HepG2 (cell line): ENCODE measurements at places on chromosomes 2 and 18.

GRCh38 chr2:68745006-68745405 lies 10.4 kb downstream of the ARHGAP25 start:
- DNase-seq: no peak

- DNase-seq: no peak
These were observed 146.0 kb downstream of the RHBDD1 start for GRCh38 chr2:226981791-226982326.

GRCh38 chr2:176136374-176137251 lies 7.1 kb downstream of the HOXD8 start:
- DNase-seq: no peak

GRCh38 chr2:113203217-113203530 lies 29.4 kb downstream of the PSD4 start:
- no peak for DNase-seq

DNA sequence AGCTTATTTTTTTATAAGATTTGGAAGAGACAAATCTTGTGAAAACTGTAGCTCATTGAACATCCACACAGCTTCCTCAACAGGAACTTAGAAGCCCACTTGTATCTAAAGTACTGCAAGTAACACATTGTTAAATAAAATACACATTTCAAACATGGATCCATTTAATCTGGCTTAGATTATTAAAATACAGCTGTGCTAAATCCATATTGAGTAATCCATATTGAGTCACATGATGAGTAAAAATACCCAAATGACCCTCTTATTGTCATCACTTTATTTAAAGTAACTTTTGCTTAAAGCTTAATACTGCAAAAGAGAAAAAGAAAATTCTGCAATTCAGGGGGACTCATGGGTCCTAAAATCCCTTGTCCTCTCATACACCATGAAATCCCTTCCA lies 133.3 kb downstream of the OSR1 start:
- DNase-seq: no peak

GRCh38 chr2:118062048-118062447 lies 26.2 kb upstream of the INSIG2 start:
- DNase-seq: no peak

- DNase-seq: no peak
These were observed 156.6 kb downstream of the DNAH7 start for GRCh38 chr2:195912079-195912478.

DNA sequence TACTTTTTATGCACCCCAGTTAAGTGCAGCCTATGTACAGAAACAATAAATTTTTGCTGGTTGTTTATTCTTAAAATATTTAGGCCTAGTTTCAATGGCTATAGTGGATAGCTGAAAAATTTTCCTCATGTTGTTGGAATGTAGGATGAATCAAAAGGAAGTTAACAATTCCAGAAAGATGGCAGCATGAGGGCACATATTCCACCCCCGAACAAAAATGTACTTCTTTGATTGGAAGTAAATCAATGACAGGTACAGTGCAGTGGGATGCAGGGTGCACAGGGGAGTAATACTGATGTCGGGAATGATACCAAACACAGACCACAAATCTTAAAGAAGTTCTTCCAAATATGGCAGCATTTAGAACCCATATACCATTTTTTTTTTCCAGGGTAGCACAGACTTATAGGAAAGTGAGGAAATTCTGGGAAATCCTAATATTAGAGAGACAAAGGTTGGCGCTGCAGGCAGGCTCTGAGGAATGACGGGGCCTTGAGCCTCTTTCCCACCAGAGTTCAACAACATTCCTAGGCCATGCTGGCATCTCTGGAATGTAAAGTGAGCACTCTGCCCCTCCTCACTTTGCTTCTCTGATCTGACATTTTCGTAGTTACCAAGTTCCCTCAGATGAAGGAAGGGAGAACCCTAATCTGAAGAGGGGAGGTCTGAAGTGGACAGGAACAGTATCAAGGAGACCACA lies 36.6 kb upstream of the IKZF2 start:
- peak; percentile 84 for DNase-seq

- DNase-seq: no peak
These were observed 497.8 kb downstream of the EIPR1 start for GRCh38 chr2:2879781-2880180.

GRCh38 chr2:216504376-216504762 lies 5.7 kb downstream of the RPL37A start:
- DNase-seq: no peak

GRCh38 chr18:40652321-40652720 lies 1302.7 kb upstream of the PIK3C3 start:
- no peak for DNase-seq

- no peak for DNase-seq
These were observed 6.8 kb upstream of the TEX51 start for GRCh38 chr2:126891681-126892500.

- DNase-seq: no peak
These were observed 270.6 kb downstream of the SS18 start for GRCh38 chr18:25819746-25820363.

DNA sequence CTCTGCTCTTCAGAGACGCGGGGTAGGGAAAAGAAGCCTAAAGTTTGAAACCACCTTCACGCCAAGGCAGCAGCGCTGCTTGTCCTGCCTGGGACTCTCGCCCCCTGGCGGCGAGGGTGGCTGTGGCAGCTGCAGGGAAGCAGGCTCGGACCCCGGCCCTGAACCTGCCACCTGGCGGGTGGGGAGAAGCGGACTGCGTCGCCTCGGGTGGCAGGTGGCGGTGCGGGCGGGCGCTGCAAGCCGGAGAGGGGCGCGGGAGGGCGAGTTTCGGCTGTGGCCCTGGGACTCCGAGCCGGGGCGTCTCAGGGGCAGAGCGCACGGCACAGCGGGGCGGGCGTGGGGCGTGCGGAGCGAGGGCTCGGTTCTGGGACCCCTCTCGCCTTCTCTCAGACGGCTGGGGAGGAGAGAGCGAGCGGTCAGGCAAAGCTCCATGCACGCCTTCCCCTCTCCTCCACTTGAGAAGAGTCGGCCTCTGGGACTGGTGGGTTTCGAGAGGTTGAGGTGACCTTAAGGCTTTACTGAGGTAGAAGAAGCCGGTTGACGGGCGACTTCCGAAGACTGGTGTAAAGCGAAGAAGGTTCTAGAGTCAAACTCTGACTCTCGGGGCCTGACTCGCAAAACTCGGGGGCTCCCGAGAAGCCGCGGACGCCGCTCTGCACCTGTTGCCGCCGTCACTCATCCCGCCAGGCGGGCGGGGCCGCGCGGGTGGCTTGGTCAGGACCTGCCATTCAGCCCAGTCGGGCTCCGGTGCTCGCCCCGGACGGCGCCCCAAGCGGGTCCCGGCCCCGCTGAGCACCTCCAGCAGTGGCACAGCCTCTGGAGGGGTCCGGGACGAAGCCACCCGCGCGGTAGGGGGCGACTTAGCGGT lies 1.1 kb upstream of the BOLL start:
- no peak for DNase-seq

GRCh38 chr2:224162122-224162521 lies 123.0 kb upstream of the SERPINE2 start:
- no peak for DNase-seq

DNA sequence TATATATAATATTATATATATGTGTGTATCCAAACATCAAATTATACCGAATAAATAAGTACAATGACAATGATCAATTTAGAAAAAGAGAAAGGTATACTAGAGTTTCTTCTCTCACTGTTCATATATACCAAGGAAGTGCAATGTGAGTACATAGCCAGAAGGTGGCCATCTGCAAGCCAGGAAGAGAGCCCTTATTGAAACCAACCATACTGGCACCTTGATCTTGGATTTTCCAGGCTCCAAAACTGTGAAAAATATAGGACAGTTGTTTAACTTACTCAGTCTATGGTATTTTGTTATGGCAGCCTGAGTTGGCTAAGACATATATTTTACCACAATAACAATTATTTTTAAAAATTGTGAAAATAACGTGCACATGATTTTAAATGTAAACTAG lies 1490.2 kb upstream of the SLC39A10 start:
- DNase-seq: peak; percentile 39

- no peak for DNase-seq
These were observed 68.7 kb downstream of the RHOB start for GRCh38 chr2:20515290-20516220.

DNA sequence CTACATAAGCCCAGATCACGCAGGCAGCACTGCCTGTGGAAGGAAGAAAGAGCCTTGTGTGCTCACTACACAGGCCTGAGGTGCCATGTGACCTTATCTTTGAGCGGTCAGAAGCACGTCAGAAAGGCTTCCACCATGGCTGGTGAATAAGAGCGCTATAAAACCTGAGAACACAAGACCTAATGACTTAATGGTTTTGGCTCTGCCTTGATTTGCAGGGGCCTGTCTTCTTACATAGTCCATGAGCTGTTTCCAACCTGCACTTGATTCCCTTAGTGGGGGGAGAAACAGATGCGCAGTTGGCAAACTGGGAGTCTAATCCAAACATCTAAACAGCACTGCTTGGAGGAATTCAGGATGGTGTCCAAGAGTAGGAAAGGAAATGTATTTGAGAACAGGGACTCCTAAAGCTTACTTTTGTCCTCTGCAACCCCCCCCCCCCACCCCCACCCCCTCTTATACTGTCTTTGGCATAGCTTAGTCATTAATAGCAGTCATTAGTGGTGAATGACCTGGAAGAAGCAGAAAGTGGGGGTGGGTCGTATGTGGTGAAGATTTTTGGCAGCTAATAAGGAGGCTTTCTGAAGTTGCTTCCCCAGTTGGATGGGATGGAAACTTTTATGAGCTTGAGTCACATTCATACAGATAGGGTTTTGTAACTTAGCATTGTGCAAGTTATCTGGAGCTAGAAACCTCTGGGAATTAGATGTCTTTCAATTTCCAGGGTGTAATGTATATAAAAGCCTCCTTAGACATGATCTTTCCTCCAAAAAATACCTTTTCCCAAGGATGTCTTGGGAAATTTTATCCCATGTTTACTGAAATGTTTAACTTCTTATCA lies 454.1 kb downstream of the MEIS1 start:
- no peak for DNase-seq

- no peak for DNase-seq
These were observed 601.2 kb upstream of the SALL3 start for GRCh38 chr18:78378403-78378802.

DNA sequence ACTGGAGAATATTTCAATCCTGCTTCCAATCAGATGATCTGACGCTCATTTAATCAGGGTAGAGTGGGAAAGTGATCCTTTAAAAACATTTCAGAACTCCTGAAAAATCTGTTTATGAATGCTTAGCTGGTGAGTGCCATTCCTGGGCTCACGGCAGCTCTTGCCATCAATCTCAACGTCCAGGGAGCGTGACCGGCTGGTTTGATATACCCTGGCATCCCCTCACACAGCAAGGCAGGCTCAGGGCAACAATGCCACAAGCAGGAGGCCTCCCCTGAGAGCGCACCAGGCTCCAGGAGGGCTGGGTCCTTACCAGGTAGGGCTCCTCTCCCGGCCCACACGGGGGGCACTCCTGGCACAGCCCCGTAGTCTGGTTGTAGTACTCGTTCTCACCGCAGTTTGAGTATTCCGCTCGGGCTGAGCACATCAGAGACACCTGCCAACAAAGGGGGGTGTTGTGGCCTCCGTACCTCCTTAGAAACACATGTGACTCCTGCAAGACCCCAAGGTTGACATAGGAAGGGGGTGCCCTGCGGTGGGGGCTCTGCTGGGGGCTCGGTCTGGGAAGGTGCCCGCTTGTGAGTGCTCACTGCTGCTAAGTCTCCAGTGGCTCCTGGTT lies 59.1 kb downstream of the EDAR start:
- DNase-seq: no peak

- no peak for DNase-seq
These were observed 223.4 kb downstream of the DYM start for GRCh38 chr18:49237031-49237430.

DNA sequence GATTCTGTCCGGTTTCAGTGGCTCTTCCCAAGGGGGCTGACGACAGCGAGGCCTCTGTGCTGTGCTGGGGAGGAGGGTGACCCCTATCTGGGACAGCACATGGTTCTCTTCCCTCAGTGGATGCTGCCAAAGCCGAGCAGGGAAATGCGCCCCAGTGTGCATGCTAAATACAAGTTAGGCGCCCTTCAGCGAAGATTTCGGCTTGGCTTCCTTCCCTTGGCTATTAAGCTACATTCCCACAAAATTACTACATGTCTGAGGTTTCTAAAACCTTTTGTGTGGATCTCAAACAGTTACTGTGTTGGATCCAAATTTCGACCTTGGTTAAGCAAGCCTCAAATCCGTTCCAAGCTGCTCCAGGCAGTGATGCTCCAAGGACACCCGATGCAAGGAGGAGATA lies 440.3 kb downstream of the NRXN1 start:
- no peak for DNase-seq

DNA sequence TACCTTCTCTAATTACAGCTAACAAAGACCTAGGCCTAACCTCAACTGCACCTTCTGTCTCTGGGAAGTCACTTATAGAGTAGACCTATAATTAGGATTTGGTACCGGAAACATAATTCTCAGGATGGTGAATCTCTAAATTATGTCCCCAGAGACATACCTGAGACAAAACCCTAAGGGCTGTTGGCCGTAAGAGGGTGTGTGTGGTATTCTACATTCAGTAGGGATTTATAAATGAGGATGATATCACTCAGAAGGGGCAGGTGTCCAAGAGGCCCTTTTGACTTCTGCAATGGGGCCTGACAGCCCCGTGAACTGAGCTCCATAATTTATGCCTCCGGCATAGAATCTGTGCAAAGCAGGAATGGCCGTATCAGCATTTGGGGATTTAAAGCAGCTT lies 13.5 kb upstream of the DARS1 start:
- DNase-seq: no peak

GRCh38 chr2:16223161-16223840 lies 283.0 kb downstream of the MYCN start:
- DNase-seq: no peak

DNA sequence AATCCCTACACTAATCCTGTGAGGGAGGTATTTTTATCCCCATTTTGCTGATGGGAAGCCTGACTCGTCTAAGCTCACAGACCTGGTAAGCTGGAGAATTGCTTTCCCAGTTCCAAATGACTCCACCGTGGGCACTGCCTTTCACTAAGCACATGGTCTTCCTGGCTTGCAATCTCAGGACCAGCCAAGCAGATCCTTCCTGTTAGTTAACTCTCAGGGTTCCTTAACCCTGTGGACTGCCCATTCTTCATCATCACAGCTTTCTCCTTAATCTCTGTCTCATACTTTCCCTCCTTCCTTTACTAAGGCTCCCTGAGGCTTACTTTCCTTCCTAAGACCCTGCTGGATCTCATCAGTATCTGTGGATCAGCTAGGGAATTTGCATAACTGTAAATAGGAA lies 122.2 kb upstream of the ZEB2 start:
- no peak for DNase-seq

DNA sequence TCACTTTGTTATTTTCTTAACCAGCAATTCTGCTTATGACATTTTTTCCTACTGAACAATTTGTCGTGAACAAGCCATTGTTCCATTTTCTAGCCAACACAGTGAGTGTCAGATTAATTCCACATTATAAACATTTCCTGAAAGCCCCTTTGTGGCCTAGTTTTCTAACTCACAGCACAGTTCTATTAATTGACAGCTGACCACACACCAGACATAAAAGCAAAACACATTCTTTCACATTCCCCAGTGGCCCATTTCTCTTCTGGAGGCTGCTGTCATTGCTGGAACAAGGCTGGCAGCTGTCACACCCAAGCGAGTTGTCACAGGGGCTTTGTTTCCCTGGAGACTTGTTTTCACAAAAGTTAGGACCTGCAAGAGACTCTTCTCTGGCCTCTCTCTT lies 50.7 kb downstream of the RNF152 start:
- no peak for DNase-seq
